ENCODE measurements at places on chromosomes 4 and X.
A peak's percentile ranks its signal among the peaks of the same experiment; 100 is the strongest.

- DNase-seq = no peak
- no peak overlapping the region for H3K27ac ChIP-seq
- peaks cover 10% of the 10 kb centered on the region for H3K27me3 ChIP-seq
- no peaks in the 10 kb centered on the region for H3K36me3 ChIP-seq
- H3K4me1 ChIP-seq = no peaks in the 10 kb centered on the region
- H3K4me3 ChIP-seq = no peak overlapping the region
These were observed 16.6 kb upstream of the CXCL3 start for GRCh38 chr4:74055096-74055495.

- H3K36me3 ChIP-seq = peaks cover 2% of the 10 kb centered on the region
- peak within 1 kb of the TSS; percentile 56 for H3K27ac ChIP-seq
- H3K4me3 ChIP-seq = peak within 1 kb of the TSS; percentile 76
- DNase-seq = peak; percentile 38
These were observed at the start of gene BEX3 for GRCh38 chrX:103376118-103376978. Gene BEX3, plus strand, starts transcription at chrX:103376538. Its CDS starts 984 bp downstream, at chrX:103377522.

DNA sequence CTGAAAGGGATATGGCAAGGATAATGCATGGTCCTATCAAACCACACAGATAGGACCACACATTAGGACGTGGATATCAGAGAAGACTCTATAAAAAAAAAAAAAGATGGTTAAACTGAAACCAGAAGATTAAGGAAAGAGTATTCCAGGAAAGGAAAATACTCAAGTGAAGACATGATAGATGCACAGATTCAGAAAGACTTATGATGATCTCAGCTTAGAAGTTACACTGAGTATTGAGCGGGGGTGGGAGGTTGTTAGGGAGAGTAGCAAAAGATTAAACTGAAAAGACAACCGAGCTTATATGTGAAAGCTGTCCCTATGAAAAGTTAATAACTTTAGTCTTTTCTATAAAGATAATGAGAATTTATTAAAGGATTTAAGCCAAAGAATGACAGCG is 211.0 kb upstream of the EMCN start:
- H3K4me1 ChIP-seq = no peaks in the 10 kb centered on the region
- no peak overlapping the region for H3K4me3 ChIP-seq
- no peak overlapping the region for H3K27ac ChIP-seq
- DNase-seq = no peak
- no peaks in the 10 kb centered on the region for H3K36me3 ChIP-seq

DNA sequence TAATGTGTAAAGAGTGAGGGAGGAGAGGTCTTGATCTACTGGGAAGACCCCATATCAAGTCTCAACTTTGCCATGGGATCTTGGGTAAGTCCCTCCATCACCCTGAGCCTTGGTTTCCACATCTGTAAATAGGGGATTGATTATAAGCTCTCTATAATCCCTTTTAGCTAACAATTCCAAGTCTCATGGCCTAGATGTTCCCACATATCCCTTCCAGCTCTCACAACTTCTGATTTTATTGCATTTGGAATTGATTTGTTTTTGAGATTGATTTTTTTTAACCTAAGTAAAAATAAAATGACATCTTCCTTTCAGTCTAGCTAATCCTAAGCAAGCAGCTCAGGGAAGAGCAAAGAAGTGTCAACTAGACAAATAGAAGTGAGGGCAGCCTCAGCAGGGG is 29.8 kb downstream of the SMIM20 start:
- no peak overlapping the region for H3K4me3 ChIP-seq
- no peak overlapping the region for H3K27ac ChIP-seq
- peaks cover 19% of the 10 kb centered on the region for H3K27me3 ChIP-seq
- peaks cover 7% of the 10 kb centered on the region for H3K4me1 ChIP-seq
- DNase-seq = no peak

DNA sequence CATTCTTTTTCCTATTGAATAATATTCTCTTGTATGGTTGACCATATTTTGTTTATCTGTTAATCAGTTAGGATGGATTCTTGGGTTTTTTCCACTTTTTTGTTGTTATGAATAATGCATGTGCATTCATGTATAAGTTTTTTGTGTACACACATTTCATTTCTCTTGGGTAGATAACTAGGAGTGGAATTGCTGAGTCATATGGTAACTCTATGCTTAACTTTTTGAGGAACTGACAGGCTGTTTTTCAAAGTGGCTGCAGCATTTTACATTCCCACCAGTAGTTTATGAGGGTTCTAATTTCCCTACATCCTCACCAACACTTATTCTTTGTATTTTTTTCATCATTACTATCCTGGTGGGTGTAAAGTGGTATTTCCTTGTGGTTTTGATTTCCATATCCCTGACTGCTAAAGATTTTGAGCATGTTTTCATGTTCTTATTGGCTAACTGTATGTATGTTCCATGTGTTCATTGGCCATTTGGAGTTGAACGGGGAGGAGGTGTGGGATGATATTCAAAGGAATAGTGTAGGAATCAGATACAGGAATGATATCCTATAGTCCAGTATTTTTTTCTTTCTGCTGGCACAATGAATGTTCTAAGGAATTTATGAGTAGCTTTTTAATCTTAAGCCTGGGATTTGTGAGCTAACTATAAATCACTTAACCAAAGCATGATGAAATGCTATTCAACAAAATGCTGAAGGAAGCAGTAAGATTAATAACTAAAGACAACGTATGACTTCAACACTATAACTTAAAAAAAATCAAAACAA is 114.3 kb downstream of the AMELX start:
- no peaks in the 10 kb centered on the region for H3K27me3 ChIP-seq
- H3K4me3 ChIP-seq = no peak overlapping the region
- H3K4me1 ChIP-seq = no peaks in the 10 kb centered on the region
- DNase-seq = no peak
- H3K36me3 ChIP-seq = no peaks in the 10 kb centered on the region
- H3K27ac ChIP-seq = no peak overlapping the region

DNA sequence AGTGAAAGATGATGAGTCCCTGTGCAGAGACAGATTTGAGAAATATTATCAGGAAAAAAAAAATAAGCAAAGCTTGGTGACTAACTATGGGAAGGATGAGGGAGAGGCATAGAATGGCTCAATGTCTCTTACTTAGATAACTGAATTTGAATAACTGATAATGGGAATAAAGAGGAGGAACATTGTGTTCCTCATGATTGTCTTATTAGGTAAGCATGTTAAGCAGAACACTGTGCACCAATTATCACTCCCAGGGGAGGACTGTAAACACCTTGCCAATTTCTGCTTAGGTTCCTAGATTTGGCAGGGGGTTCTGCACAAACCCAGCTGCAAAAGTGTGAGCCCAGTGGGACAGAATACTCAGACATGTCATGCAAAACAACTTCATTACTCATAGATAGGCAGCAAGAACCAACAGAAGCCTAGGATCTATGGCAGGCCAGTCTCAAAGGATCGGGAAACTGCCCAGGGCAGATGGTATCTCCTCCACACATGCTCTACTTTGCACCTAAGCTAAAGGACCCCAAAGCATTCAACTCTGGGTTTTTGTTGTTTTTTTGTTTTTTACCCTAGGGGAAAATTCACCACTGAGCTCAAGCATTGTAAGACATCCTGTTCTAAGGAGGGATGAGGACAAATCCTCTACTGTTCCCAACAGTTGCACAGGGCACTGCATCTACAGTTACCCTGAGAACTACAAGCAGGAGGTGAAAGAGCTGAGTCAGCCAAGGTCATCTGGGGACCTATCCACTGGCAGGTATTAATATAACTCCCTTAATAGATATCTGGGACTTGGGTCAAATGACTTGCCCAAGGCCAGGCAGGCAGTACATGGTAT is 907.0 kb downstream of the RAPGEF2 start:
- no peaks in the 10 kb centered on the region for H3K36me3 ChIP-seq
- H3K4me1 ChIP-seq = no peaks in the 10 kb centered on the region
- no peaks in the 10 kb centered on the region for H3K27me3 ChIP-seq

GRCh38 chr4:69470561-69470960 is 25.1 kb downstream of the UGT2B4 start:
- H3K27ac ChIP-seq = no peak overlapping the region
- no peaks in the 10 kb centered on the region for H3K4me1 ChIP-seq
- H3K36me3 ChIP-seq = no peaks in the 10 kb centered on the region
- DNase-seq = no peak
- no peaks in the 10 kb centered on the region for H3K27me3 ChIP-seq
- H3K4me3 ChIP-seq = no peak overlapping the region

GRCh38 chr4:966266-967112 is 6.9 kb downstream of the DGKQ start:
- no peak overlapping the region for H3K4me3 ChIP-seq
- no peak overlapping the region for H3K27ac ChIP-seq
- H3K27me3 ChIP-seq = no peaks in the 10 kb centered on the region
- peaks cover 3% of the 10 kb centered on the region for H3K4me1 ChIP-seq
- DNase-seq = no peak

DNA sequence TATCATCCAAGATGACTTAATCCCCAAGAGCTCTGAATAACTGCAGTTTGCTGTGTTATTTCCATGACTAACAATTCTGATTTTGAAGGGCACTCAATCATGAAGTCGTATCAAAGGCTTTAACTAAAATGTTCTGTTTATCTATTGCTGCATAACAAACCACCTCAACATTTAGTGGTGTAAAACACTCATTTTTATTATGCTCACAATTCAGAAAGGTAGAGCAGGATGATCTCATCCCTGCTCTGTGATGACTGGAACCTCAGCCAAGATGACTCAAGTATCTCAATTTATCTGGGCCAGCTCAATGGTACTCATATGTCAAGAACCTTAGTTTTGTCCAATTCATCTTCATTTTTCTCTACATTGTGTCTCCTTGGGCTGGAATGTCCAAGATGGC is 451.1 kb downstream of the PPARGC1A start:
- H3K27me3 ChIP-seq = no peaks in the 10 kb centered on the region
- H3K4me1 ChIP-seq = no peaks in the 10 kb centered on the region
- no peak overlapping the region for H3K4me3 ChIP-seq

DNA sequence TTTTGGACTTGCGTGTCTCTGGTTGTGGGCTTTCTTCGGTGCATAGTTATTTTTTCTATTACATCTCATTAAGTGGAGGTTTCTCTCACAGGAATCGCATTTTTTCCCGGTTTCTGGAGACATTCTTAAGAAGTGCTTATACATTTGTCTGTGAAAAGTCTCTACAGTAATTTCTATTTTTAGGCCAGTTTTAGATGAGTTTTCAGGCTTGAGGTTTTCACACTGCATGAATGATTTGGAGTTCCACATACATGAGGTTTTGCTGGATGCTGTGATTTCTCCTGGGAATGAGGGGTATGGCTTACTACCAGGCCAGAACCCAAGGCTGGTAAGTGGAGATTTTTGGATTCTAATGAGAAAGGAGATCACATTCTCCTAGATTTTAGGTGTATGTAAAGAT is 422.6 kb upstream of the SLIT2 start:
- no peaks in the 10 kb centered on the region for H3K27me3 ChIP-seq
- H3K36me3 ChIP-seq = no peaks in the 10 kb centered on the region
- no peak for DNase-seq
- no peak overlapping the region for H3K4me3 ChIP-seq
- no peaks in the 10 kb centered on the region for H3K4me1 ChIP-seq

DNA sequence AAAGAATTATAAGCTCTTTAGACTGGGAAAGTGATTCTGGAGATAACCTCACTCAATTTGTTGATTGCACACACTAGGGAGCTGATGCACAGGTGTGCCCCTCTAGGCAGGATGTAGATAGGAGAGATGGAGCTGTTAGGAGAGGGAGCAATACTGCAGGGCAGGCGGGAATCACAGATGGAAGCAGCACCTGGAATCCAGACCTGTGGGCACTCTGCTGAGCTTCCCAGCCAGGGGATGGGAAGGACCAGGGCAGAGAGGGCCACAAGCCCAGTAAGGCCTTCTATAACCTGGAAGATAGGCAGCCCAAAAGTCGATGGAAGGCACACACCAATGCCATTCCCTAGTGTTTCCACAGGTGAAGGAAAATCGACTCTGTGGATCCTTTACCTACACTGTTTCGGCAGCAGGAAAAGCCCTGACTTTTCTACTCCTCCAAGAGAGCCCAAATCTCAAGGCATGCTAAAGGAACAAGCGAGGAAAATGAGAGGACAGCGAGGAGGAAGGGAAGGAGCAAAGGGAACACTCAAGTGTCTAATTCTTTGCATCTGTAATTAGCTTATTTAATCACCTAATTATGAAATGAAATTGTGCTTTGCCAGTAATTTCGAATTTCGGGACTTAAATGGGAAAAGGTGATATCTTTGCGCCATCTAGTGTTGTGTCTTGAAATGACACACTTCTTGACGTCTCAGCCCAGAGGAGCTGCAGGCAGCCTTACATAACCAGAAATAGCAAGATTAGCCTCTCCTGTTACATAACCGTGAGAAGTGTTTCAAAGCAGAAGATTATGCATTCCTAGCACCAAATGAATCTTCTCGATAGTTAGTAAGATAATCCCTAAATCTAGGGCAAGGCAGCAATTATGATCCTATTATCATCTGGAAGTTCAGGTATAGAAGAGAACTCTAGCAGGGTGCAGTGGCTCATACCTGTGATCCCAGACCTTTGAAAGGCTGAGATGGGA is 31.0 kb upstream of the TLR3 start:
- H3K4me3 ChIP-seq = no peak overlapping the region
- DNase-seq = peak; percentile 51
- H3K27ac ChIP-seq = no peak overlapping the region
- H3K36me3 ChIP-seq = no peaks in the 10 kb centered on the region
- H3K27me3 ChIP-seq = peaks cover 31% of the 10 kb centered on the region
- H3K4me1 ChIP-seq = no peaks in the 10 kb centered on the region

GRCh38 chrX:105745863-105746262 is 76.5 kb upstream of the NRK start:
- H3K4me3 ChIP-seq = no peak overlapping the region
- no peak for DNase-seq
- no peaks in the 10 kb centered on the region for H3K36me3 ChIP-seq
- H3K27me3 ChIP-seq = no peaks in the 10 kb centered on the region
- no peaks in the 10 kb centered on the region for H3K4me1 ChIP-seq

- no peaks in the 10 kb centered on the region for H3K36me3 ChIP-seq
- DNase-seq = no peak
- H3K4me1 ChIP-seq = no peaks in the 10 kb centered on the region
- H3K27ac ChIP-seq = no peak overlapping the region
- peaks cover 17% of the 10 kb centered on the region for H3K27me3 ChIP-seq
These were observed 111.2 kb upstream of the ZNF827 start for GRCh38 chr4:146049802-146050201.

DNA sequence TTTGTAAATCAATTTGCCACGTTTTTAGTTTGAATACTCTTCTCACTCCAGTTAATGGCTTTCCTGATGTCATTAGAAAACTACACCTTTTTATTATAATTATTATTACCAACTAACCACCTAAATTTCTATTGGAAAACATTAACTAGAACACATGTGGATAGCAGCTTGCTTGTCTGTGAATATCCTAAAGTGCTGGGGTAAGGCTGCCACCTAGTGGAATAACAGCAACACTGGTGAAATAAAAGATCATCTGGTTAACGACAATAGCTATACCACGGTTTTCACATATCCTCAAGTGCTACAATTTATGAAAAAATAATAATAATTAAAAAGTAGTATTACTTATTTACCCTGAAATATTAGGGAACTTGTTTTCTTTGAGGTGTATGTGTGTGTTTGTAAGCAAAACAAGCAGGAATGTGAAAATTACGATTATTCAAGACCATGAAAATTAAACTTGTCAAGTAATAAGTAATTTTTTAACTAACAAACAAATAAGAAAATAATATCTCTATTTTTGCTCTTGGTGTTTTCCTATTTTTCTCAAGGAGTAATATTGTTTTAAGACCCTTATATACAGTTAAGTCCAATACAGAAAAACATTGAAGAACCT is 130.1 kb upstream of the TECRL start:
- H3K27me3 ChIP-seq = no peaks in the 10 kb centered on the region
- no peaks in the 10 kb centered on the region for H3K4me1 ChIP-seq
- H3K4me3 ChIP-seq = no peak overlapping the region
- no peaks in the 10 kb centered on the region for H3K36me3 ChIP-seq

All from activated naive CD4-positive, alpha-beta T cell treated with anti-CD3 and anti-CD28 coated beads for 36 hours (primary cell).